ENCODE measurements at places on chromosomes 11 and 22.

DNA sequence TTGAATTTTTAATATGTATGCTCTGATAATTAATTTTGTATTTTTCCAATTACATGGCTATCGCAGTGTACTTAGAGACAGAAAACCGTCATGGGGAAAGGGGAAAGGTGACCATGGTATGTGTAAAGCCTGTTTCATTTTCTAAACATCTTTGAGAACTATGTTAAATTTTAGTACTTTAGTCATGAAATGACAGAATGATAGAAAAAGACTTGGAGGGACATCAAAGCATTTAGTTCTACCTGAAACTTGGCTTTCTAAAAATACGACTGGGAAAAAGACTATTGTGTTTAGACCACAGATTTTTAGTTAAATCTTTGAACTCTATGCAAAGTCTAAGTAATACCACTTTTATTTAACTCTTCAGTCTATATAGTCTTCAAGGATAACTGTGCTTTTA lies 54.1 kb downstream of the MAML2 start:
- DNase-seq, result no peak

DNA sequence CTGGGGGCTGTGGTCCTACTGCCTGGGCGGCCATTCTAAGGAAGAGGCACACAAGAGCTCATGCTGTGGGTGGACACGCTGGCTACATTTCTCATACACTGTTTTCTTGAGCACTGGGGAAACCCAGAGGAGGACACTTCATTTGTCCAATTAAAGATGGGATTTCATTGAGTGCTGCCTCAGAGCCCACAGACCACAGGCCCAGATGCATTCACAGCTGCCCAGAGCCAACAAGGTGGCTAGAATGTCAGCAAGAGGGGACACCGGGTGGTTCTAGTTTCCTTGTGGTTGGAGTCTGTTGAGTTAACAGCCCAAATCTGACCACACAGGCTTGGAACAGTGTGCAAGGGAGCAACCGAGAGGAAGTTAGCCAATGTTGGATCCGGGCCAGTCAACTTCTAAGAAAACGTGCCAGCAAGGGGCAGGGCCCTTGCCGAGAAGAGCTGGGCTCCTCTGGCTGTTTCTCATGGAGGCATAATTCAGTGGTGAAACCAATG lies 35.0 kb upstream of the SORL1 start:
- DNase-seq, result peak; percentile 15

GRCh38 chr11:65584723-65585171 lies 8.9 kb downstream of the EHBP1L1 start:
- no peak for DNase-seq

DNA sequence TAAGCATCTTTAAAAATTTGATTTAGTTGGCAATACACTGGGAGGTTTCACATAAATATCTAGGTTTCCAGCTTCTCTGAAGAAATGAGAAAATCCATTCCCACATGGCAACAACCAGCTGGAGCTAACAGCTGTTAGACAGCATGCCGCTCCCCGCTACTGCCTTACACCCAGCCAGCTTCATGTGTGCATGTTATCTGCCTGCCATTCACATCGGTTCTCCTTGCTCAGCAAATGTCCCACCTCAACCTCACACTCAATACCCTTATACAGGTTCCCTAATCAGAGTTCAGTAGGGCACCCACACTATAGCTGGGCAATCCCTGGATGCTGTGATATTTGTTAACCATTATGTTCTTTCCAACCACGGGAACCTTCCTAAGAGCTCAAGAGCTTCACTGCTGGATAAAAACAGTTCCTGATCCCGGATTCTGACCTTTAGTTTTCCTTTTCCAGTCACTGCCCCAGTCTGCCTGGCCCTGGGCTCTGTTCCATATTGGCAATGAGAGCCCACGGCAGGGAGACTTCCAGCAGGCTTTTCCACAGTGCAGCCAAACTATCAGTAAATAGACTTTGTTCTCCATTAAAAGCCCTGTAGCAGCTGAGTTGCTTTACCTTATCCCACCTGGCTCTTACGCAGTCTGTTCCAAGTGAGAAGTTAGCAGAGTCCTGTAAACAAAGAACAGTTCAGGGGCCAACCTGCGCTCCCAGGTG lies 8.6 kb downstream of the RPUSD4 start:
- DNase-seq, result no peak

- DNase-seq, result no peak
Measured at GRCh38 chr11:61041755-61042518, 60.4 kb upstream of the CD5 start.

GRCh38 chr11:106468531-106468930 lies 391.1 kb downstream of the AASDHPPT start:
- no peak for DNase-seq

- no peak for DNase-seq
Measured at GRCh38 chr22:27193636-27194035, 536.2 kb downstream of the MIAT start.

DNA sequence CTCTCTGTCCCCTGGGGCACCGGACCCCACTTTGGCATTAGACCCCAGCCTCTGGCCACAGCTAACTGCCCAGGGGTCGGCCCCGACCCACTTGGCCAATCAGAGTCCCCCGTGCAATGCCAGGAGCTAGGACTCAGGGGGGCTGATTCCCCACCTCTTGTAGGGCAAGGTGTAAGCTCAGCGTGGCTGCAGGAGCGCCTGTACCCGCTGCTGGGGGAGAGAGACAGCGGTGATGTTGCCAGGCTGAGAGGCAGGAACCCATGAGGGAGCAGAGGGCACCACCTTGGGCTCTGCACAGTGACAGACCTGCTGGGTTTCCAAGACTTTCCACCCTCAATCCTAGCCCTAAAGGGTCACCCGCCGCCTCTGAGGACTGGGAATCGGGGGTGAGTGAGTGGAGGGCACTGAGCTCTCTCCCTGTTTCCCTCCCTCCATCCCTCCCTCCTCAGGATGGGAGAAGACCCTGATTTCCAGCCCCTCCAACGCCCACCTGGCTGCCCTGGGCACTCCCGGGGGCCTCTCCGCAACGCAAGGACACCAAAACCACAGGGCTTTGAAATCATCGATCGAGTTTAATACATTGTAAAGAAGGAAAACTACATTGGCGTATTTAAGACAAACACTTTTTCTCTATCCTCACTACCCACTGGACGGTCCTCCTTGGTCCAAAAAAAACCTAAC lies 128.4 kb downstream of the ARHGAP8 start:
- no peak for DNase-seq

GRCh38 chr11:74754507-74755252 lies 6.0 kb downstream of the RNF169 start:
- DNase-seq, result peak; percentile 81

DNA sequence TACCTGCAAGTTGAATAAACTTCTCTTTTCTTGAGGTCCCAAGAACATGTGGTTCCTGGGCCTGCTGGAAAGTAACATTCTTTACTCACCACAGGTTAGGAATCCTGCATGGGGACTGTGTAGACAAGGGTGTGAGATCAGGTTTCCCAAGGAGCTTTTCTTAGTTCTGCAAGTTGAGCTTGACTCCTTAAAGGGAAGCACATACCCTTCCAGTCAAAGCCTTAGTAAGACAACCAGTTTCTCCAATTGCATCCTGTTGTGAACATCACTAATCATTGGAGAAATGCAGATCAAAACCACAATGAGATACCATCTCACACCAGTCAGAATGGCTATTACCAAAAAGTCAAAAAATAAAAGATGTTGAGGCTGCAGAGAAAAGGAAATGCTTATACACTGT lies 48.3 kb upstream of the PAK1 start:
- DNase-seq, result no peak

GRCh38 chr11:99739464-99740089 lies 718.8 kb downstream of the CNTN5 start:
- peak; percentile 3 for DNase-seq

DNA sequence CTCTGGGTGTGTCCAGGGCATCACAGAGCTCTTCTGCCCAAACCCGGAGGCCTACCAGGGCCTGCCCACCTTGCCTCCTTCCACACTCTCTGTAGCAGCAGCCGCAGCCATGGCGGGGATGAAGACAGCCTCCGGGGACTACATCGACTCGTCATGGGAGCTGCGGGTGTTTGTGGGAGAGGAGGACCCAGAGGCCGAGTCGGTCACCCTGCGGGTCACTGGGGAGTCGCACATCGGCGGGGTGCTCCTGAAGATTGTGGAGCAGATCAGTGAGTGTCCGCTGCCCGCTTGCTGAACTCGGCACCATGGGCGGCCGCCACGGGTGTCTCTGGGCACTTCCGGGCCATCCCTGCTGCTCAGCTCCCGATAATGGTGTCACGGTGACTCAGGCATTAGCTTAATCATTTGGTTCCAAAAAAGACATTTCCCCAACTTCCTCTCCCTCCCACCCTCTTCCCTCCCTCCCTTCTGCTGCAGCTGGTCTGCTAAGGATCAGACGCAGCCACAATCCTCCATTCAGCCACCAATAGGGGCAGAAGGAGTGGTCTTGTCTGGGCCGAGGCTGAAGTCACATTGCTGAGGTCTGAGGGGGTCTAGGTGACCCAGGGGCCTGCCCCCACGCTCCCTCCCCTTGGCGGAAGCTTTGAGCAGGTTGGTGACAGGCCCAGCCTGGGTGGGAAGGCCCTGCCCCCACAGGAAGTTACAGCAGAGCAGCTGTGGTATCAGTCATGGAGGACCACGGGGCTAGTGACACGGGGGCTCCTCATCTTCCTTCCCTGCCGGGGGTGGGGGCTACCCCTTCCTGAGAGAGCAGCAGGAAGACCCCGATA lies 950 bp downstream of the FERMT3 start:
- DNase-seq, result no peak

- DNase-seq, result no peak
Measured at GRCh38 chr22:46027211-46028105, 50.5 kb upstream of the WNT7B start.

DNA sequence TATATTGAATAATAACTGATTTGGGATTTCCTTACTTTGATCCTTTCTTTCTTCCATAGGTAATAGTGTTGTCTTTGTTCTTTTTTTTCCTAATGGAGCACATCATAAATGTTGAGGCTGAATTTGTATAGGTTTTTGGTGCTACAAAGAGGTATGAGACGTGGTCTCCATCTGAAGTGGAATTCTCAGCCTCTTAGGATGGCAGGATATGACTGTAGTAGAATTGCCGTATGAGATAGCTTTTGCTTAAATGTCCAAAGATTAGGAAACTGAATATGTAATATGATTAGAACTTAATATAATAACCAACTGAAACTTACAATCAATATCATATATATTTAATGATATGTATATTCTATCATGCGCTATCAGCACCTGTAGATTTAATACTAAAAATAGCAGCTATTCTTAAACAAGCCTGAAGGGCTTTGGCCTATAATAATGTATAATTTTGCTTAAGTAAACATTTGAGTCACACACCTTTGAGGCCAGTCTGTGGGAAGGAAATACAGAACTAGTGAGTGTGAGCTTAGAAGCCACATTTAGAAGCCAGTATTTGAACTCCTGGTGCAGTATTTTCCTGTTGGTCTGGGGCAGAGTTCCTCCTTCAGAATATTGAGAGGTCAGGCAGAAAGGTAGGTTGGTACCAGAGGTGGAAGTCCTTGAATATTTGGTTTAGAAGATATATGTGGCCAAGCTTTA lies 62.6 kb downstream of the SWAP70 start:
- peak; percentile 37 for DNase-seq

- no peak for DNase-seq
Measured at GRCh38 chr22:50490531-50491308, 4.1 kb downstream of the MIOX start.

DNA sequence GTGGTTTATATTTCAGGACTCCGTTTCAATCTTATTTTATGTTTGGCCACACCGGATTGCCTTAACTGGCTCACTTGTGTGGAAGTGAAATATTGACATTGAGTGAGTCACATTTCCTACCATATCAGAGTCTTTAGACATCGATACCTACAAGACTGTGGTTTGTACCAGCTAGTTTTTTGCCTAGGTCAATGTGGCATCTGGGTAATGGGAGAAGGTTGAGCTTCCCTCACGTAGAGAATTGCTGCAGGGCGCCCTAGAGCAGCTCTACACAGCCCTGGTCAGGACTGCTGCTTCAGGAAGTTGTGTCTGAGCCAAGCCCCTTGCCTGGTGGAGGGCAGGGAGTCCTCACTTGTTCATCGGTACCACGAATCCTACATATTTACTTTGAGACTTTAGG lies 1.6 kb downstream of the GRAMD1B start:
- no peak for DNase-seq

DNA sequence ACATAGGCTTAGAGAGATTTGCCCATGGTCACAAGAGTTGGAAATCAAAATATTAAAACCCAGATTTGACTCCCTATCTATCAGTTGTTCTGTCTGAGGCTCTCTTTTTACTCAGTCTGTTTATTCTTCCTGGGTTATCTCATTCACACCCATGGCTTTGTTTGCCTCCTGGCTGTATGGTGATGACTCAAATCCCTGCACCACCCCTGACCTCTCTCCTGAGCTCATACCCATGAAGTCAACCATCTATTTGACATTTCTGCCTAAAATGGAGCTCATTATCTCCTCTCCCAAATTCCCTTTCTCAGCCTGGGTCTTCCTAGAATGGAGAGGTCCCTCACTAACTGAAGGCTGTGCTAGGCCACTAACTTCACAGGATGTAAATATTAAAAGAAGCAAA lies 27.8 kb upstream of the CCDC134 start:
- no peak for DNase-seq

DNA sequence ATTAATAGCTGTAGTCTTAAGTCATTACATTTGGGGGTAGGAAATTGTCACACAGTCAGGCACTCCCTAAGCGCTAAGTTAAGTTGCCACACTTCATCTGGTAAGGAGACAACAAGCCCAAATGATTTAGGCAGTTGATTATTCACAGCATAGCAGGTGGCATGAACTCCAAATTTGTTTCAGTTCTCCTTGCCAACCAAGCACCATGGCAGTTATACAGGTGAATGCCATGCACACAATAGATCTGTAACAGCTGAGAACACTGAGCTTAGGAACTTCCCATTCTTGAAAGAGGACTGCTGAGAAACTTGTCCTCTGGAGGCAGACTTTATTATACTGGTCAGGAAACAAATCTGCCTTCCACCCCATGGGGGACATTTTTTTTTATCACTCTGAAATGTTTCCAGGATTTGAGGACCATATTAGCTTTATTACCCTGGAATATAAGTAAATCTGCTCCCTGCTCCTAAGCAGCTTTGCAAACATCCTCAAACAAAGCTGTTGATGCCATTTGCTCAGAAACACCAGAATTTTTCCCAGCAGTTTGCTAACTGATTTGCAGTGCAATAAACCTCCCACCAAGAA lies 5.1 kb upstream of the INTS4 start:
- DNase-seq, result no peak

- no peak for DNase-seq
Measured at GRCh38 chr11:45169310-45170072, 23.1 kb downstream of the PRDM11 start.

DNA sequence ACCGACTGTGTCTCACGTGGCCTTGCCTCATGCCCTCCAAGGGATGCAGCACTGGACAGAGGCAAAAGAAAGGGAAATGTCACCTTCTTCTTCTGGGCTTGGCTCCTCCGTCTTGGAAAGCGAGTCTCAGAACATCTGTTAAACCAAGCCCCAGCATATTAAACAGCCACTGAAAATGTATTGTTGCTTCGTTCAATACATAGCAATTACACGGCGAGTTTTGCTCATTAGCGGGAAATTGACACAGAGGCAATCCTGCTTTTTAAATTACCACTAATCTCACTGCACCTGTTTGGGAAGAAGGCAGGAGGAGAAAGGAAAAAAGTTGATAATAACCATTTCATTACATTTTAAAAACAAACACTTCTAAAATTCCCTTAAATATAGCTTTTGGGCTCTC lies 72.1 kb downstream of the SEZ6L start:
- no peak for DNase-seq
